ENCODE measurements at places on chromosomes 1 and 21. TPM values are rescaled to one million over a fixed set of nuclear protein-coding genes. Genes with fewer than 3 reads are reported as not detected.
A peak's percentile ranks its signal among the peaks of the same experiment; 100 is the strongest.

Gene SEMA6C
- 30.7 TPM for total RNA-seq

Gene ACTL8
- total RNA-seq, result not detected

Gene SLC35F3
- 2.6 TPM for total RNA-seq

Gene CHAF1B
- total RNA-seq, result 30.3 TPM

Gene SLAMF7
- total RNA-seq, result not detected

Gene FCER1G
- 1.6 TPM for total RNA-seq

- DNase-seq, result peak; percentile 10
Observed at GRCh38 chr1:99600782-99601181, 45.1 kb upstream of the PALMD start.

DNA sequence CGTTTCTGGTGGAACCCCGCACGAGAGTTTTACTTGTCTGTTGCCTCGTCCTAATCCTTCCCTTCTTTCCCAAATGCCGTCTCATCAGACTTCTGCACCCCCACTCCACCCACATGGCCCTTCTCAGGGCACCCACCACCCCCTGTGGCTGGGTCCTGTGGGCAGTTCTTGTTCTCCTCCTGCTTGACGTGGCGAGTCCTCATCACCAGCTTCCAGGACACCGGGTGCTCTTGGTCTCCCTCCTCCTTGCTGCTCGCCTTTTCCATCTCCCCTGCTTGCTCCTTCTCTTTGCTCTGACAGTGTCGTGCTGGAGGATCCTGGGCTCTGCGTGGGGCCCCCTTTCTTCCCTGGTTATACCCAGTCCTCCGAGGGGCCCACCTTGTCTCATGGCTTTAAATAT is 51.8 kb downstream of the B3GALT5 start:
- no peak for DNase-seq

DNA sequence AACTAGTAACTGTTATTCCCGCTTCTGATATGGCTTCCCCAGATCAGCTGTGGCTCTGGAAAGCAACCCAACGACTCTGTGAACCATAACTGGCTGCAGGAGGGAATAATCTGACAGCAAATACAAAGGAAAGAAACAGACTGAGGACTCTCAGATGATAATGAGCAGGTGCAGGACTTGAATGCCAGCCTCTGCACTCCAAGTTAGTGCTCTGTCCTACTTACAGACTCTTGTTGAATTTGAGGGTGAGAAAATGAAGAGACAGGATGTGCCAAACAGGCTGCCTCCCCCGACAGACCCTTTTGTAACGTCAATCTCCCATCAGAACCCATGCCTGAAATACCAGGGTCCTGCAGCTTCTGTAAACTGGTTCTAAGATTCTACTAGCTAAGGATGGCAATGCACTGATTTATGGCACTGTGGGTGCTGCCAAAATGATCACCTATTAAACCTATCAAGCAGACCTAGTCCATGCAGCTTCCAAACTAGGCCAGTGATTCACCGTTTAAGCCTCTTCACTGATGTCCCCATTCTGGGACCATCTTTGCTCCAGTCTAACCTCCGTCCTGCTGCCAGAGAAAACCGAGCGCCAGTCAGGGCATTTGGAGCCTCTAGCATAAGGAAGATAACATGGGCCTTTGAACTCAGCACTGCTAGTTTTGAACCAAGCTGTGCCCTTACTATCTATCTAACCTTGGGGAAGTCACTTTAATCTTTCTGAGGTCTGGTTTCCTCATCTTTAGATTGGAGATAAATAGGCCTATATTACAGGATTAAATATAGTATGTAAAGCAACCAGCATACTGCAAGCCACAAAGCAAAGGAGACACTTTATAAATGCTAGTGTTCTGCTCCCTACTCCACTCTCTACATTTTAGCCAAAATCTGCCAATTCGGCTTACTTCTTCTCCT is 4.8 kb downstream of the MKNK1 start:
- no peak for DNase-seq

DNA sequence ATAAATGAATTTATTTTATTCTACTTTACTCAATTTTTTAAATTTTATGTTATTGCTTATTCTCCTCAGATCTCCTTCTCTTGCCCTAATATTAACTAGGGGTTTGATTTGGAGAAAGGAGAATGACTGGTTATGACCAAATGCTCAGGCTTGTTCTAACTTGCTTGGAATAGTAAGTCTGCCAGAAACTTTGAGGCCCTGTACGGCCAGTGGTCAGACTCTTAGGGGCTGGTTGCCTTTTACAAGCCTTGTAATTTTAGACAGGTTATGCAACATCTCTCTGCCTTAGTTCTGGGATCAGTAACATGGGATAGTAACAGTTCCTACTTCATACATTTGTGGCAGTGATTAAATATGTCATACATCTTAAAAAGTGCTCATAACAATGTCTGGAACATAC is 279.5 kb downstream of the DUSP10 start:
- no peak for DNase-seq

DNA sequence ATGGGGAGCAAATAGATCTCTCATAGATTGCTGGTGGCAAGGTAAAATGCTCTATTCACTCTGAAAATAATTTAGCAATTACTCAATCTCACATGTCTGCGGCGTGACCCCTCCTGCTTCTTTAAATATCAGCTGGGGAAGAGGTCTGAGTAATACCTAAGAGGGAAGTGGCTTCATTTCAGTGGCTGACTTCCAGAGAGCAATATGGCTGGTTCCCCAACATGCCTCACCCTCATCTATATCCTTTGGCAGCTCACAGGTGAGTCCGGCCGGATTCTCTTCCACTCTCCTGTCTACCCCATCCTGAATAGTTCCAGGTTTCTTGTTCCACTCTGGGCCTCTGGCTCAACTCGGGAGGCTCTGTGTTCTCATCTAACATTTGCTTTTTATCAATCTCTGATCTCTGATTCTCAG is at the start of gene SLAMF7:
Gene SLAMF7, plus strand, starts transcription at position 150 of the 414 bp plus-strand sequence. Its CDS starts 55 bp downstream, at position 205.
- no peak for DNase-seq

DNA sequence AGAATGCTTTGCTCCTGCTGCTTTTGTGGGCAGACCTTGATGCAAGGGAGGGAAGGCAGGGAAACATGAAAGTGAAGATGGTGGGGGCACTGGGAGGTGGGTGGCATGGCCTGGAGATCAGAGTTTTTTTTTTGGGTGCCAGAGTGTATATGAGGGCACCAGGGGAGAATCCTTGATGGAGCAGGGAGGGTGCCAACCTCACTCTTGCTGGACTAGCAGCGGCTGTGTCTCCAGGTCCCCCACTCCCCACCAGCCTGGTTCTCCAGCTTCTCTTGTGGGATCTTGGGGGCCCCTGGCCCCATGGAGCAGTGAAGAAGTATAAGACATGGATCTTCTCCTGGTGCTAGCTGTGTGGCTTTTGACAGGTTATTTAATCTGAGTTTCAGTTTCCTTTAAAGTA is 13.5 kb upstream of the PRELP start:
- DNase-seq, result no peak

DNA sequence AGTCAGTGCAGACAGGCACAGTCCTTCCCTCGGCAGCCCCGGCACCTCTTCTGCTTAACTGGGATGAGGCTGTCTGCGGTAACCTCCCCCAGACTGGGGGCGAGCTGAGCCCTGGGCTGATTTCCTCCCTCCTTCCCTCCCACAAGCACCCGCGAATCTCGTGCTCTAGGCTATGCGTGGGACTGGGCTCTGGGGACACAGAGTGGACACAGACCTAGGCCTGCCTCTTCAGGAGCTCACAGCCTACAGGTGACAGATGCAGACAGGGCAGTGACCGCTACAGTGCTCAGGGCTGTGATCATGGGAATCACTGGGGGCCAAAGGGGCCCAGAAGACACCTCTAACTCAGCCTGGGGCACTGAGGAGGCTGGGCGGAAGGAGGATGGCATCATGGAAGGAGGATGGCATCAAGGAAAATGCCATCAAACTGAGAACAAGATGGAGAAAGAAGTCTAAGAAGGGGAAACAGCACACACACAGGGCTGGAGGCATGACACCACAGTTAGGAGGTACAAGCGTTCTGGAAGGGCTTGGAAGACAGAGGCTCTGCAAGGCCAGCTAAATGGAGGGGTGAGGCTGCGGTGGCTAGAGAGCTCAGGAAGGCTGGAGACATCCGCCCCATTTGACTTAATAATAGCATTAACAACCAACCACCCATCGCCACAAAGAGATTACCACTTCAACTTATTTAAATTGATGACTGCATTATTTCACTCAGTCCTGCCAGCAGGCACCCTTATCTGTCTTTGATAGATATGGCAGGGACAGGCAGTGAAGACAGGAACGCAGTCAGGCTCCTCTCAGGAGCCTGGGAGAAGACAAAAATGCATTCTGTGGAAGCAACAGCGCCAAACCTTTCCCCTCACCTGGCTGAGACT is 4.2 kb downstream of the TTC39A start:
- DNase-seq, result no peak

GRCh38 chr1:91777196-91777595 is 108.8 kb downstream of the TGFBR3 start:
- no peak for DNase-seq

DNA sequence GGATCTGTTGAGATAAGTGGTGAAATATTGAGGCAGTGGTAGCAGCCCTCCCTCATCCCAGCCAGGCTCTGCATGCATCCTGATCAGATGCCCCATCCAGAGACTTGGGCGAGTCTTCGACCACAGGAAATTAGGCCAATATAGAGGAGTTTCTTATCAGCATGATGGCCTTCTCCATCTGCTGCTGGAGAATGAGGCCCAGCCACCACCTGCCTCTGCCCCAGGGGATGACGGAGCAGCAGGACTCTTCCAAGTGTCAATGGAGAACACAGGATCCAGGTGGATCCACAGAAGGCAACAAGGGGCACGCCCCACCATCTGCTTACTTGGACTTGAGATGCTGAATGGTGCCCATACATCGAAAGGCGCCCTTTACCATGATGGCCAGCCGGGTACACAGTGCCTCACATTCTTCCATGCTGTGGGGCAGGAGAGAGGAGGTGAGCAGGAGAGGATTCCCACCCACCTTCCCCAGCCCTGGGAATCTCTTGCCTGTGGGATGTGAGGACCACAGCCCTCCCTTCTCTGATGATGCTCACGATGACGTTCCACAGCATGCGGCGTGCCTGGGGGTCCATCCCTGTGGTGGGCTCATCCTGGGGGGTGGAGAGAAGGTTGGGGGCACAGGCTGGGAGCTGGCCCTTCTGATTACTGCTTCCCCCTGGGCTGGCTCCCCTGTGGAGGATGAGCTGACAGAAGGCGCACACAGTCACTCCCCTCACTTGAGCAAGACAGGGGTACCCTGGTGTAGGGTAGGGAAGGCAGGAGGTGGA is 91.5 kb upstream of the GCLM start:
- no peak for DNase-seq

DNA sequence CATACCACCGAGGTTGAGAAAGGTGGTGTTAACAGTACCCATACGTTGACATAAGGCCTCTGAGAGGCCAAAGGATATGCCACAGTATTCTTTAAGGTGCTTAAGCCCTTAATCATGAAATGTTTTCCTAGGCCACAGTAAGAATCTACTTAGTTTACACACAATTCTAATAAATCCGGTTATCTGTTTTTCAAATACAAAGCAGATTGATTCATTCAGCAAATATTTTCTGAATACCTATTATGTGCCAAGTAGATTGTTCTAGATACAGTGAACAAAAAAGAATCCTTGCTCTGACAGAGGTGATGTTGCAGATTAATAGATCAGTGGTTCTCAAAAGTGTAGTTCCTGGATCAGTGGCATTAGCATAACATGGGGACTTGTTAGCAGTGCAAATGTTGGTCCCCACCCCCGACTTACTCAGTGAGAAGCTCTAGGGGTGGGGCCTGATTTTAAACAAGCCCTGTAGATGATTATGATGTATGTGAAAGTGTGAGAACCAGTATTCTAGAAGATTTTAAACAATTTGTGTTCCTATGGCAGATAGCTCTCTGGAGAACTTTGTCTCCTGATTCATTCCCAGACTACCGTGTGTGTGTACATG is 61.6 kb downstream of the NFIA start:
- DNase-seq, result no peak

DNA sequence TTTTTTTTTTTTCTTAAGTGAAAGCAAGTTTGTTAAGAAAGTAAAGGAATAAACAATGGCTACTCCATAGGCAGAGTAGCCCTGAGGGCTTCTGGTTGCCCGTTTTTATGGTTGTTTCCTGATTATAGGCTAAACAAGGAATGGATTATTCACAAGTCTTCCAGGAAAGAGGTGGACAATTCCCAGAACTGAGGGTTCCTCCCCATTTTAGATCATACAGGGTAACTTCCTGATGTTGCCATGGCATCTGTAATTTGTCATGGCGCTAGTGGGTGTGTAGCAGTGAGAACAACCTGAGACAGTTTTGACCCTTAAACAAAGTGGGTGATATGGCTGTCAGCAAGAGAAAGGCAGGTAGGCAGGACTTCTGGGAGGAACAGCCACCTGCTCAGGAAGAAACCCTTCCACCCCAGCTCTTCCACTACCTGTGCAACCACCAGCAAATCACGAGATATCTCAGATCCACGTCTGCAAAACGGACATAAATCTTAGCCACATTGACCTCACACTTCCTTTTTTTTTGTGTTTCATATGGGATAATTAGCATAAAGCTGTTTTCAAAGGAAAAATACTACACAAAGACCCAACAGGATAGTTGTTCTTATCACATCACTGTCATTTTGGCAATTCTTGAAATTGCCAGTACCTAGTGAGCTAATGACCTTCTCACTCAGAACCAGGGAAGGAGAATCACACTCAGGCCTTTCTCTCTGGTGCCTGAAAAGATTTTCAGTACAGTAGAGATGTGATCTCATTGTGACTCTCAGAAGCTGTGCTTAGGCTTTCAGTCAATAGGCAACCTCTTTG is 34.8 kb upstream of the DUSP10 start:
- DNase-seq, result no peak

- DNase-seq, result no peak
Observed at GRCh38 chr1:198678901-198679329, 40.1 kb downstream of the PTPRC start.

DNA sequence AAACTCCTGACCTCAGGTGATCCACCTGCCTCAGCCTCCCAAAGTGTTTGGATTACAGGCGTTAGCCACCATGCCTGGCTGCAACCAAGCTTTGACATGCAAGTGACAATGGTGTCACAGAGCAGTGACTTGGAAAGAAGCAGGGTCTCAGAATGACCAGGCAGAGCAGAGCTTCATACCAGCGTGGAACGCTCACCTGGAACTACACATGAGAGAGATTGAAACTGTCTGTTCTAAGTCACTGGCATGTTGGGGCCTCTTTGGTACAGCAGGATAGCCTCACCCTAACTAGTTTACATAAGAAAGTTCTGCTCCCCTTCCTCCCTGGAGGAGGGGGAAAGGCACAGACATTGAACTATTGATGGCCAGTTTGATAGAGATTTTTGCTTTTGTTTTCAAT is 47.5 kb upstream of the ITPKB start:
- no peak for DNase-seq

- no peak for DNase-seq
Observed at GRCh38 chr1:42469727-42470126, 6.6 kb downstream of the CCDC30 start.

- DNase-seq, result no peak
Observed at GRCh38 chr1:71721532-71721931, 560.8 kb downstream of the NEGR1 start.

All from neural crest cell (in vitro differentiated cells).